Stimulated activated CD4-positive, alpha-beta T cell treated with anti-CD3 and anti-CD28 coated beads, Interleukin-4, amount 100 ng/mL, for 1 hour (primary cell): ENCODE measurements at places on chromosomes 7 and 10.
A peak's percentile ranks its signal among the peaks of the same experiment; 100 is the strongest.

DNA sequence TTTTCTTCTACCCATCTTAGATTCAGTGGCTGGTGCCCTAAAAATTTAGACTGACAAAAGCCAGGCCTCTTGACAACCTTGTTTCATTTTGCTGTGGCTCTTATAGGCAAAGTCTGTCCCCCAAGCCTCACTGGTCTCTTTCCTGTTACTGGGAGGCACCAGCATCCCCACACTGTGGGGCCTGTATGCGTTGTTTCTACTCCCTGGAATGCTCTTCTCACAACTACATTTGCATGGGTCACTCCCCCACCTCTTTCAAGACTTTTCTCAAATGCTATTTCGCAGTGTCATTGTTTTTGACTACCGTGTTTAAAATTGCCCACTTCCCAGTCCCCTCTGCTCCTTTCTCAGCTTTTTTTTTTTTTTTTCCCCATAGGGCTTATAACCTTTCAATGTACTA is 108.7 kb upstream of the DGKB start:
- DNase-seq = no peak

- DNase-seq = no peak
These were observed 19.7 kb downstream of the OIT3 start for GRCh38 chr10:72913287-72913686.

- DNase-seq = peak; percentile 54
These were observed 933 bp downstream of the MDFIC start for GRCh38 chr7:114922652-114923402.

DNA sequence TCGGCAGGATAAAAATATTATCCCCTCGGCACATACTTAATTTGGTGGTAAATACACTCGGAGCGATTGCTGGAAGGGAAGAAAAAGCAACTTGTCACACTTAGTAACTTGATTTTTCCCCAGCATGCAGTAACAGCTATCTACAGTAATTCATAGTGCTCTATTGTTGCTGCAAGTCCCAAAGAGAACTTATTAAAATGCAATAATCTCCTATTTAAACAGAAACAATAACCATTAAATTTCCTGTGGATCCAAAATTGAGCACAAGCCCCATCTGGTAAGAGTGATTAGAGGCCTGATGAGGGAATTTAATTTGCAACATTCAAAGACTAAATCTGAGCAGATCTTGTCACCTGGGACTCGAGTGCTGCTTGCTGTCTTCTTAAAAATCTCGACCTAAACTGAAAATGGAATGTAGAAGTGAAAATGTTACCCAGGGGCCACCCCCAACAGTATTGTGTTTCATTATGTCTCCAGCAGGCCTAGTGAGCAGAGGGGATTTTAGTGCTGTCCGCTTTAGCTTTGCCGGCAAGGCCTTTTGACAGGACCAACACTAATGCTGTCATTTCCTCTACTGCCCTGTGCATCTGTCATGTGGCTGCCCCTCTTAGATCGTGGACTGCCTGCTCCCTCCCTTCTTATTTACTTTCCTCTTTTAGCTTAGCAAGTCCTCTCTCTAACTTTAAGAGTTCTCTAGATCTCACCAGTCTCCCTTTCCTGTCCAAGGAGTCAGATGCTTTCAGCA is 639.7 kb downstream of the AUTS2 start:
- DNase-seq = no peak

GRCh38 chr10:92891885-92892690 is 43.8 kb downstream of the EXOC6 start:
- DNase-seq = no peak

DNA sequence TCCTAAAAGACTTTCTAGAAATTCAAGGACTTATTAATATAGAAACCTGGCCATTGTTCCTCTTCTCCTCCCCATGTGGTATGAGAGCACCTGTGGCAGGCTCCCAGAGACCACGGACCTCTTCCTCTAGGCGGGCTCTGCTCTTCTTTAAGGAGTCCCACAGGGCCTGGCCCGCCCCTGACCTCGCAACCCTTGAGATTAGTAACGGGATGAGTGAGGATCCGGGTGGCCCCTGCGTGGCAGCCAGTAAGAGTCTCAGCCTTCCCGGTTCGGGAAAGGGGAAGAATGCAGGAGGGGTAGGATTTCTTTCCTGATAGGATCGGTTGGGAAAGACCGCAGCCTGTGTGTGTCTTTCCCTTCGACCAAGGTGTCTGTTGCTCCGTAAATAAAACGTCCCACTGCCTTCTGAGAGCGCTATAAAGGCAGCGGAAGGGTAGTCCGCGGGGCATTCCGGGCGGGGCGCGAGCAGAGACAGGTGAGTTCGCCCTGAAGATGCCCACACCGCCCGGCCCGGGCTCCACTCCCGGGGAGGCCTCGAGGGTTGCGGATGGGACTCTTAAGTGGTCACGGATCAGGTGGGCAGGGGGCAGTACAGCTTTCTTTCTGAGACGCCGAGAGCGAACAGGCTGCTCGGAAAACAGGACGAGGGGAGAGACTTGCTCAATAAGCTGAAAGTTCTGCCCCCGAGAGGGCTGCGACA is at the start of gene SLC26A4:
Gene SLC26A4 (plus strand): TSS at position 448 of the 700 bp plus-strand sequence. CDS start 814 bp downstream, outside the sequence.
- peak; percentile 34 for DNase-seq

- no peak for DNase-seq
These were observed 99.2 kb downstream of the SUGCT start for GRCh38 chr7:40234046-40234445.

- no peak for DNase-seq
These were observed 121.4 kb upstream of the PHYHIPL start for GRCh38 chr10:59055045-59055444.

GRCh38 chr7:110065121-110065520 is 1025.8 kb upstream of the LRRN3 start:
- no peak for DNase-seq

GRCh38 chr10:42951486-42952251 is 125.2 kb upstream of the RET start:
- DNase-seq = no peak

- no peak for DNase-seq
These were observed 173.1 kb downstream of the PTPRN2 start for GRCh38 chr7:158414486-158414961.

DNA sequence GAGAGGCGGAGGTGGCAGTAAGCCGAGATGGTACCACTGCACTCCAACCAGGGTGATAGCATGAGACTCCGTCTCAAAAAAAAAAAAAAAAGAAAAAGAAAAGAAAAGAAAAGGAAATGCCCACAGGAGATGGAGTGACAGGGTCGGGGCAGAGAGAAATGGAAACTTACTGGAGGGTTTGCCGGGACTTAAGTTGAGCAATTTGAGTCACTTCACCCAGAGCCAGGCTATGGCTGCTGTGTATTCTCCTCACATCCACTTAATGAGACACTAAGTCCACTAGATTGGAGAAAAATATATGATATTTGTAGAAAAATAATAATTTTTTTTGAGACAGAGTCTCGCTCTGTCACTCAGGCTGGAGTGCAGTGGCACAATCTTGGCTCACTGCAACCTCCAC is 4.6 kb upstream of the PFKFB3 start:
- DNase-seq = no peak

DNA sequence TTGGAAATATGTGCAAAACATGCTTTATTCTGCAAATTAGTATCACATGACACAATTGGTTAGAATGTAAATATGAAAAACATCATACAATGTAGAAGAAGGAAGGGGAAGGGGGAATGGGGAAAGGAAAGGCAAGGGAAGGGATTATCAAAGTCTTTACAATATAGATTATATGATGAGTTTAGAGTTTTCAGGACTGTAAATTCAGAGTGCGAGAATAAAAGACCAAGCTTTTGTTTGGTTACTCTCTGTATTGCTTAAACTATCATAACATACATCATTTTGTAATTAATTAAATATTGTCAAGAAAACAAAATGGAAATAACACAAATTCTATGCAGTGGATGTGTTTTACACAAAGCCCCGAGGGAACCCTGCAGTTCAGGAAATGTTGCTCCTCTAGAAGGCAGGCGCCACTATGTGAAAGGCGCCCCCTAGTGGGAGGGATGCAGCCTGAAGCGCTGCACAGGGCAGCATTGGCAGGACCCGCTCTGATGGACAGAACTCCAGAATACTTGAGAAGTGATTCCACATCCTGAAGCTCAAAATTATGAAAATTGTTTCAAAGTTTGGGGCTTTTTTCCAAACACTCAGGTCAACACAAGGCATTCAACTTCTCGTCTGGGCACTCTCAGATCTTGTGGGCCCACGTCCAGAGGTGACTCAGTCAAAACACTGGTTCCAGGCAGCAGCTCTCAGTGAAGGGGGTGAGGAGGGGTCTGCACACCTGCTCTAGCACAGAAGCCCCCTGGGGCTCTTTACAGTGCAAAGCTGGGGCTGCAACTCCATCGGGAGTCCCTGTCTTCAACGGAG is 31.6 kb upstream of the TMEM254 start:
- peak; percentile 71 for DNase-seq
